ENCODE measurements at places on chromosomes 12 and 14.

DNA sequence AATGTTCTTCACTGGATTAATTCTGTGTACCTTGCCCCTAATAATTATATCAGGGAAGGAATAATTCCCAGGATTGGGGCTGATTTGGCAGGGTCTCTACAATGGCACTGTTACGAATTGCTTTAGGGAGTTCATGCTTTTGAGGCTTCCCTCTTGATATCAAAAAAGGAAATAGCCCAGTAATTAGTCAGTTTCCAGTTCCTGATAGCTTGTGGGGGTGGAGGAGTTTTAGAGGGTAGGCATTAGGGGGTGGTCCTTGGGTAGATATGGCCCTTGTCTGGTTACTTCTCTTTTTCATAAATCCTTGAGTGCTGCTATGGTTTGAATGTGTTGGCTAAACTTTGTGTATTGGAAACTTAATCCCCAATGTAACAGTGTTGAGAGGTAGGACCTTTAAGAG is 6.1 kb upstream of the SRSF5 start:
- no peak for DNase-seq

- DNase-seq: no peak
Observed at GRCh38 chr12:117100851-117101673, 1.8 kb upstream of the TESC start.

- DNase-seq: no peak
Observed at GRCh38 chr12:121184425-121184824, 25.5 kb upstream of the P2RX4 start.

DNA sequence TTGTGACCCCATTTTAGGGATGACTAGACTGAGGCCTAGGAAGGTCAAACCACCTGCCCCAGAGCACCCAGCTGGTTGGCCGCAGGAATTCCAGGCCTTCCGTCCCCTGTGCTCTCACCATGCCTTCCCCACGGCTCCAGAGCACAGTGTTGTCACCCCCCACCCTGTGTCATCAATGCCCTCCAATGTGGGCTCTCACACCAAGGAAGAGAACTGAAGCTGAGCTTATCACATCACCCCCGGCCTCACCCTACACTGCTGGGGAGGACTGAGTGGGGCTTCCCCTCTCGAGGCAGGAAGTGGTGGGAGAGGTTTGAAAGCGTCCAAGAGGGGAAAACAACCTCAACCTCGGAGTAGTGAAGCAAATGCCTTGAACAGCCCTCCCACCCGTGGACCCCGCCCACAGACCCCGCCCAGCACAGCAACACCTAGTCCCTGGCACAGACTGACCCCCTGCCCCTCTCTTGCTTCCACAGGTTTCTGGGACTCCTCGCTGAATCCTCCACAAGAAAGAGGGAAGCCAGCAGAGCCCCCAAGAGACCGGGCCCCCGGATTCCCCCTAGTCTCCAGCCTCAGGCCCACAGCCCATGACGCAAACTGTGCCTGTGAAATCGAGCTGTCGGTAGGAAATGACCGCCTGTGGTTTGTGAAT is 97.2 kb downstream of the LGMN start:
- no peak for DNase-seq

GRCh38 chr14:103528146-103528586 is 830 bp upstream of the TRMT61A start:
- DNase-seq: no peak

DNA sequence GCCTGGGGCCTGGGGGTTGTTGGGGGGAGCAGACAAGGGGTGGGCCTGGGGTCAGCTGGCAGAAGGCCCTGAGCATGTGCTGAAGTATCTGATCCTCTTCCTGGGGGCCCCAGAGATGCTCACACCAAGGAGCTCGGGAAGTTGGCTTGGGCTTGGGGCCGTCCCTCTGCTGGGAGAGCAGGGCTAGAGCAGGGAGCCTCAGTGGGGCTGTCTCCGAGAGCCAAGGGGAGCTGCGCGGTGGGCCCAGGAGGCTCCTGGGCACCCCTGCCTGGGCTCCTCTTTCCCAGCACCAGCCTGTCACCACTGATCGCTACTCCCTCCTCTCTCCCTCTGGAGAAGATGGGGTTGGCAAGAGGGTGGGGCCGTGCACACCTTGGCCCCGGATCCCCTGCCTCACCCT is 28.3 kb downstream of the BEGAIN start:
- DNase-seq: no peak

All from NCI-H2081 treated with DMSO at 0.1 percent for 48 hours (cell line).